ENCODE measurements at places on chromosomes 6 and 20.
A peak's percentile ranks its signal among the peaks of the same experiment; 100 is the strongest.

- DNase-seq = no peak
Observed at GRCh38 chr20:48478370-48478769, 349.4 kb downstream of the PREX1 start.

DNA sequence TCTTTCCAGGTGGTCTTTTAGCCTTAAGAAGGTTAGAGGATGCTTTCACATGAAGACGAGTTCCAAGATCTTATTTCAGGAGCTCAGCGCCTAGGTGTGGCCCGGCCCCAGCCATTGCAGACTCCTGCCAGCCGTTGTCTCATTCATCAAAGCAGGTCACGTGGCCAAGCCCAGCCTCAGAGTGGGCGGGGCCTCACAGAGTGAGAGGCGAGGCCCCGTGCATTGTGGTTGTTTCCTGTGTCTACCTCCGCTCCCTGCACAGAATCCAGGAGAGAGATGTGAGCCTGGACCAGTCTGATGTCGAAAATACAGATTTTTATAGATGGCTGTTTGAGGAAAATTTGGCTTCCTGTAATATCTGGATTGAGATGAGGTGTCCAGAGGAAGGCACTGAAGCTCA lies 49.2 kb upstream of the CST5 start:
- DNase-seq = peak; percentile 52

DNA sequence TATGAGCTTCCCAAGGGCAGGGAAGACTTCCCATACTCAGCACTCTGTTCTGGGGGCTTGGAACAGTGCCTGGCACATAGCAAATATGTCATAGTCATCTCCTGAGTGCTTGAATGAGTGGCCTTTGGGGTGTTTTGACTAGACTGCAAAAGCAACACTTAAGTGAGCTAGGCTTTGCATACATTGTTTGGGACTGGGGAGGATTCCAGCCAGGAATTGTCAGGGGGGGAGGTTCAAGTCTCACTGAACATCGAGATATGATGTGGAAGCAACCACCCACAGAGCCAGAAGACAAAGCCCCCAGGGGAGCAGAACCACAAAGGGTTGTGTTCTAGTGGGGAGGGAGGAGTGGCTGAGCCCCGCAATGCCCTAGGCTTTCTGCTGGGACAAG lies 98.4 kb downstream of the SYCP2 start:
- no peak for DNase-seq

DNA sequence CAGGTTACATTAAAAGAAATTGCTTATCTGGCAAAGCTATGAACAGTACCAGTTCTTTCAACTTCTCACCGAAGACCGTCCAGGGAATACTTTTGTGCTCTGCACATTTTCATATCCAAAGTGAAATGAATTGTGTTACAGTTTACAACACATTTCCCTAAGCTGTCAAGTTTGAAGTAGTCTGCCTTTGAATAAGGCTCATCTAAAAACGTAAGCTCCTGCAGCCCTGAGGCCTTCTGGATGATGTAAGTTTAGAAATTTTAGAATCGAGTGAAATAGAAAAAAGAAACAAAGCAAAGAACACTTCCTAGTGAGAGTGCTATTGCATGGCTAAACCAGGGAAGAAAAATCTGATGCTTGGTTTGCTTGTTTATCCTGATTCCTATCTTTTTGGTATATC lies 653.8 kb downstream of the MMUT start:
- DNase-seq = no peak

DNA sequence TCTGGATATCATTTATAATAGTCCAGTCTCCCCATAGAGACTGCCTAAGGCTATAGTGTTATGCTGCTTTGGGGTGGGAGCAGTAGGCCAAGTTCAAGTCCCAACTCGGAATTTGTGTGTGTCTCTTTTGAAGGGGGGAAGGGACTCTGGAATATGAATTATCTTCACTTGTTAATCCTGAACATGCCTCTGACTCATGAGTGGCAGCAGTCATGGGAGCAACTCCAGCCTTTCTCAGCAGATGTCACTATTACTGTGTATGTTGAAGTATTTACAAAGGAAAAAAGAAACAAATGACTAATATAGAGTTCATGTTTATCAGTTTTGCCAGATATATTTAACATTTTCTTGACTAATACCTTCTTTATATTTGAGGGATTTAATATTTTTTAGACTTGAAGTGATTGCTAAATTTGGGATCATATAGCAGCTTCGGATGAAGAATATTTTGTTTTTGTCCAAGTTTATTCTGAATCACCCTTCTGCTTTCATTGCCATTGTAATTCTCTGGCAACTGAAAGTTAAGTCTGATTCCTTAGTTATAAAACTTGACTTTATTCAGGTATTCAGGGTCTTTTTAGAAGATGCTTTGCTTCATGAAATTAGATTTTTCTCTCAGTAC lies 23.4 kb downstream of the FAM217A start:
- DNase-seq = no peak

- DNase-seq = peak; percentile 42
Observed at GRCh38 chr6:79076160-79076559, 1.9 kb downstream of the PHIP start.

- no peak for DNase-seq
Observed at GRCh38 chr20:805713-806112, 27.8 kb upstream of the FAM110A start.

DNA sequence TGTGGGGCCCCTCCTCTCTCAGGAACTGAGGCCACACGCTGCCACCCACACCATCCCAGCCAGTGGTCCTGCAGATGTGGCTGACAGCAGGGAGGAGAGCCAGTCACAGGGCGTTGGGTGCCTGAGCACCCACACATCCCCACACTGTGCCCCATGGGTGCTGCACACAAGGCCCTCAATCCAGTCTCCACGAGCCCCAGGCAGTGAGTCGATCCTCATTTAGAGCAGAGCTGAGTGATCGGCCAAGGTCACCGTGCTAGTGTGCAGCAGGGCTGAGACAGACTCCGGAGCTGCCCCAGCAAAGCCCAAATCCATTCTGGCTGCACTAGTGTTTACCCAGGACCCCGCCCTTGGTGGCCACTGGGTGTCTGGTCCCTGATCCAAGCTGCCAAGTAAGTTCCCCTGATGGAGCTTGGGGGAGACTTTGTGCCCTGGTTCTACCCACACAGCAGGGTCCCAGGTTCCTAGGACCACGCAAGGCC lies 9.0 kb downstream of the C20orf203 start:
- no peak for DNase-seq

DNA sequence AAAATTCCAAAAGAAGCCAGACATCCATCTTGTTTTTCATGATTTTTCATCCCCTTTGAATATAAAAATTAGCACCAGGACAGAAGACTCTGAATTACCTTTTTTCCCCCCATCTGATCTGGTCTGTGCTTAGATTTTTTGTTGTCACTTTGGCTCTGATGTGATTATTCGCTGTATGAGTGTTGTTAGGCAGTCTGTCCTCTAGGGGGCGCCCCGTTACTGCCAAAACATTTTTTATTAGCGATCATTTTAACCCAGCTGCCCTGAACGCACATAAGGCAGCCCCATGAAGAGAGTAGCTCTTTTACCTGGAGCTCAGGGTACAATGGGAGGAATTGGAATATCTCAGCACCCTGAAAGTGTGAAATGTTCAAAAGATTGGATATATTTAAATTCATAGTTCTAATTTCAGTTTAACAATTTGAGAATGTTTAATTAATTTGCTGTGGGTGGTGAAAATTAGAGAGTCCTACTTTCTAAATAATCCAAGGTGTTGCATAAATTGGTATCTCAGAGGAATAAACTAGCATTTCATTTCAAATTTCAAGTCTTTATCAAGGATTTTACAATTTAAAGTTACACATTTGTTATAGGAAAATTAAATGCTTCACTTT lies 60.8 kb downstream of the PRPH2 start:
- DNase-seq = peak; percentile 88

GRCh38 chr6:145866456-145867396 lies 52.1 kb upstream of the FBXO30 start:
- peak; percentile 10 for DNase-seq

DNA sequence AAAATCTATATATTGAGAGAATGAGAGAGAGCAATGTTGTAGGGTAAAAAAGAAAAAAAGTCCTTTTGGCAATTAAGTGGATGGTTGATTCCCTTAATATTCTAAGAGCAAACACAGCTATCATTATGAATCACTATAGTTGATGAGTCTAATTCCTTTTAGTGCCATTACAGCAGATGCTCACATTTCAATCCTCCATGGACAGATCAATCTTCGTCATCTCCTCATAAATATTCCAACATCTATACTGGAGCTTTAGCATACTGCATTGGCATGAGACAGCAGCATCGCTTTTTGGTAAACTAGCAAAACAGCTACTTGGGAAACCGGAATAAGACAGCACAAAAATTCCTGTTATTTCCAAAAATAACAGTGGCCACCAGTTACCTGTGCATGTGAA lies 796.7 kb downstream of the QKI start:
- no peak for DNase-seq

- peak; percentile 64 for DNase-seq
Observed at GRCh38 chr6:3022765-3023662, 23.3 kb downstream of the NQO2 start.

DNA sequence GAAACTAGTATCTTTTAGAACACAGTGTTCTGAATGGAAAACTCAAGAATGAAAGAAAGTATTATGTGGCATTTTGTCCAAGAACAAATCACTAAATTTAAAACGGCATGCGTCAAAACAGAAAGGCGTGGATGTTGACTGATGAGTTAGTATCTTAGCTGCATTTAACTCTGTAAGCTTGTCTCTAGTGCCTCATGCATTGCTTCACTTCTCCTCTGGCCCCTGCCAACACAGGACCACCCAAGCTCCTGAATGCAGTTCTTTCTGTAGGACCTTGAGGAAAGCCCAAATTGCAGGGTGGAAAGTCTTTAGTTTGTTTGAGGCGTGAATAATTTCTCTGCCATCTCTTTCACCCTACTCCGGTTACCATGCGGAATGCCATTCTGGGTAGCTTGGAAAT lies 632.2 kb downstream of the COL12A1 start:
- no peak for DNase-seq

DNA sequence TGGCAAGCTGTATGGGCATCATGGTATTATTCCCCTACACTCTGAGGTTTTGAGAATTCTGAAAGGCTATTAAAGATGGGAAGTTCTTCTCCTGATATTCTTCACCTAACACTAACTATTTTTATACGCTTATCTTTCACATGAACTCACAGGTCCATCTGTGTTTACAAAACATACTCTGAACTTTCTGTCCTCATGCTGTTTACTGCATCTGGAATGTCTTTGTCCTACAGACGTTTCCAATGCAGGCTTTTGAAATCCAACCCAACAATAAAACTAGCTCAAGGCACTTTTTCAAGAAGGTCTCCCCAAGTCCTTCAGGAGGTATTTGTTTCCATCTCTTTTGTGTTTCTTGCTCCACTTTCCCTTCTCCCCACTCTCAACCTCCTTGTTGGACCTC lies 60.5 kb upstream of the MLIP start:
- no peak for DNase-seq

- no peak for DNase-seq
Observed at GRCh38 chr20:23304616-23305015, 46.0 kb upstream of the NXT1 start.
